Activated T-cell treated with anti-CD3 and anti-CD28 coated beads for 4 hours (primary cell): ENCODE measurements at places on chromosomes 4 and X.
A peak's percentile ranks its signal among the peaks of the same experiment; 100 is the strongest.

- no peak for DNase-seq
These were observed 7.1 kb downstream of the CA5B start for GRCh38 chrX:15745179-15745578.

- no peak for DNase-seq
These were observed 74.3 kb downstream of the SNX25 start for GRCh38 chr4:185283723-185284122.

DNA sequence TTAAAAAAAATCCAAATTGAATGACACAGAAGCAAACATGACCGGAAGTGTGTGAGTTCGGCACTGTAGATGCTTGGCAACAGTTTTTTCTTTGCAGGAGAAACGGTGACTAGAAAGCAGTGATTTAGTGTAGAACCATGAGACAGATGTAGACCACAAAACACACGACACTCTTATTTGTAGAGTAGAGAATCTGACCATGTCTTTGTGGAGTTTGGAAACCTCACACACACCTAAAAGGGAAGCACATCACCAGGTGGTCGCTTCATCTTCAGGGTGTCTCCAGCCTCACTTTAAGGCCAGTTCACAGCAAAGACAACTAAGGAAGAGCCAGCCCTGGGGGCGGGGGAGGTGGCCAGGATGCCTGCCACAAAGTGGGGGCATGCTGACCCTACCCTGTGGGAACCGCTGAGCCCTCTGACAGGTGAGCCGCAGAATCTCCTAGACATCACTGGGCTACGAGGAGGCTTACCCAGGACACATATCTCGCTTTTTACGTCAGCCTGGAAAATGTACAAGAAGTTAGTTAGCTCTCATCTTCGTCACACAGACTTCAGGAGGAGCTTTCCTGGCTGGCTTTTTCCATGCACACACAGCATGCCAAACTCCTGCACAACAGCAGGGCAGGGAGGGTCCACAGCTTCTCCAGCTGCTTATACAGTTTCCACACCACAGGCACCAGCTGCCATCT is 64.4 kb upstream of the PDLIM3 start:
- DNase-seq = no peak

DNA sequence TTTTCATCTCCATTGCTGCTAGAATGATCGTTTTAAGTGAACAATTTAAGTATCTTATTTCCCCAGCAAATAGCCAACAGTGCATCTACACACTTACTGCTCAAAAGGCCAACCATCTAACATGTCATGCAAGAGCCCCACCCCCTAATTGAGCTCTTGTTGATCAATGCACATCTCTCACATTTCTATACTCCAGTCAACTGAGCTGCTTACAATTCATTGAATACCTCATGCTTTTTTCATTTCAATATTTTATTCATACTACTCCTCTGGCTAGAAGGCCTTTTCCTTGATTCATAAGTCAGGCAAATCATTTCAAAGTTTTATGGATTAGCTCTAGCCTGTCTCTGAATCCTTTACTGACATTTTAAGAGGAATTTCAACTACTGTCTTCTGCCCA is 79.0 kb upstream of the WDR17 start:
- DNase-seq = no peak

GRCh38 chr4:125991398-125991797 is 676.6 kb downstream of the FAT4 start:
- DNase-seq = no peak

DNA sequence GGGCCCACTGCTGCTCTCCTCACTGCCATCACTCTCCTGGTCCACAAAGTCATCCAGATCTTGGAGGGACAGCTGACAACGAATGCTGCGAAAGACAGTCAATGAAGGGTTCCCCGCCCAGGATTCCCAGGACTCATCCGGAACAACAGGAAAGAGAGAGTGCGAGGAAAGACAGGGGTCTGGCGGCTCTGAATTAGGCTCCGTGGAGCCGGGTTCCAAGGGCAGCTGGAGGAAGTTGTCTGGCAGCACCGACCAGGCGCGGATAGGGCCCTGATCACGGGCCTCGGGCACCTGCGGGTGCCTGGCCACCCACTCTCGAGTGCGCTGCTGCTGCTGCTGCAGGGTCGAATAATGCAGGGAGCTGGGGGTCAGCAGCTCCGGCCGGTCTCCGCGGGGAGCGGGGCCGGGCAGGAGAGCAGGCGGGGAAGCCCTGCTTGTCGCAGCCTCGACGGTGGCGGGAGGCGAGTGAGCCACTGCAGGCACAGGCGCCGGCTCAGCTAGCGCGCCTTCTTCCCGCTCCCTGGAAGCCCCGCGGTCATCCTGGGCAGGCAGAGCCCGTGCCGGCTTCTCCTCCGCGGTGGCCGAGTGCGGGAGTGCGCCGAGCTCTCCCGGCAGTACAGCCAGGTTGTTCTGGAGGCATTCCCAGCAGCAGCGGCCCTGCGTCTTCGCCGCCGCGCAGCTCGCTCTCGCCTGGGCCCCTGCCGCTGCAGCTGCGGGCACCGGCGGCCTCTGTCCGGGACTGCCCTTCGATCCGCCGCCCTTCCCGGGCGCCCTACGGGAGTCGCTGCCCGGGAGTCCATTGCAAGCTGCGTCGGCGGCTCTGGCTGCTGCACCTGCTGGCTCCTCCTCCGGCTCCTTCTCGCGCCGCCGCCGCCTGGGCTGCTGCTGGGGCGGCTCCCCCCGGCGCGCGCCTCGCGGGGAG is 1.1 kb downstream of the SOWAHB start:
- no peak for DNase-seq

DNA sequence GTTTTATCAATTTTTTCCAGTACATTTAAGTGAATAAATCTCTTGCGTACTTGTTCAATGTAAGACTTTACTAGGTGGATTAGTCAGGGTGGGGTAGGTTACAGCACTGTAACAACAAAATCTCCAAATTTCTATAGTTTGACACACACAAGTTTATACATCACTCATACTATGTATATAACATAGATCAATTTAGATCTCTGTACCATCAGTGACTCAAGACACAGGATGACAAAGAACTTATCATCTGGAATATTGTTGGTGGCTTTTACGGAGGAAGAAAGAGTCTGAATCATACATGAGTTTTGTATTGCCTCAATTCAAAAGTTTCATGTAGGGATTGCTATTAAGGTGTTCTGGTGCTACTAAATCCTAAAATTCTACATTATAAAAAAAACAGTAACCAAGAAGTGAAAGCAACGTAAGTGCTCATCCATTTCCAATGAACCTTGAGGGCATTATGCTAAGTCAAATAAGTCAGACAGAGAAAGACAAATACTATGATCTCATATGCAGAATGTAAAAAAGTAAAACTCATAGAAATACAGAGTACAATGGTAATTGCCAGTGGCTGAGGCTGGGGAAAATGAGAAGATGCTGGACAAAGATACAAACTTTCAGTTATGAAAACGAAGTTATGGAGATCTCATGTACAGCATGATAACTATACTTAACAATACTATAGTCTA is 98.0 kb upstream of the DKK2 start:
- DNase-seq = no peak

GRCh38 chr4:68375667-68376559 is 26.0 kb upstream of the YTHDC1 start:
- DNase-seq = peak; percentile 24

GRCh38 chr4:1658146-1658545 is 26.0 kb downstream of the FAM53A start:
- no peak for DNase-seq

DNA sequence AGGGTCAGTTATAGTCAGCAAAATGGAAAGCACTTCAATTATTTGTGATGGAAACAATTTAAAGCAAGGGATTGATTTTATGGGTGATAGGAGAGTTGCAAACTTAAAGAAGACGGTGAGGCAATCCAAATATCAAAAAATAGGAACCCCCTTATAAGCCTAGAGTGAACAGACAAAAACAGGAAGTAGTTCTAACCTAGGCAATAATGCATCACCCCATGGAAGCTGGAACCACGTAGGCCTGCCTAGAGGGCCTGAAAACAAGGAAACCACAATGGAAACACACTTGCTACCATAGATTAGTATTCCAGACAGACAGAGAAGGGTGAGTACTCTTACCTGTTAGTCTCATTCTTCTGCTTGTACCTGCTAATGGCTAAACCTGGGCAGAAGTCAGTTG is 13.5 kb upstream of the GK2 start:
- no peak for DNase-seq

DNA sequence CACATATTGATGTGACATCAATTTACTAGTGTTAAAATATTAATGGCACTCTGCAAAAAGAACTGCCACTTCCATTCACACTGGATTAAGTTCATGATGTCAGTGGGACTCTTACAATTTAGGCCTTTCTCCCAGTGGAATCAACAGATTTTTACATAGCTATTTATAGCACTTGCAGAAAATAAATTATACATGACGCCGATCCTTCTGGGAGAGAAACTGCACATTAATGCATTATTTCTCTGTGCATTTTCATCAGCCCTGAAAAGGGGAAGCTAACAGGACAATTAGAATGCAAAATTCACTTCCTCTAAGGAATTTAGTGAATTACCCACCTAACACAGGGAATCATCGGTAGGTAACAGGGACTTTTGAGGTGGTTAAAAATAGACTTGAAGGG is 15.7 kb downstream of the LGI2 start:
- no peak for DNase-seq

- no peak for DNase-seq
These were observed 94.6 kb upstream of the RPS6KA3 start for GRCh38 chrX:20361081-20361889.

- DNase-seq = no peak
These were observed 204.8 kb downstream of the TRAM1L1 start for GRCh38 chr4:116880625-116881024.

GRCh38 chr4:169215656-169216055 is 55.1 kb downstream of the SH3RF1 start:
- no peak for DNase-seq

- DNase-seq = no peak
These were observed 22.5 kb downstream of the GYPE start for GRCh38 chr4:143882892-143883291.

DNA sequence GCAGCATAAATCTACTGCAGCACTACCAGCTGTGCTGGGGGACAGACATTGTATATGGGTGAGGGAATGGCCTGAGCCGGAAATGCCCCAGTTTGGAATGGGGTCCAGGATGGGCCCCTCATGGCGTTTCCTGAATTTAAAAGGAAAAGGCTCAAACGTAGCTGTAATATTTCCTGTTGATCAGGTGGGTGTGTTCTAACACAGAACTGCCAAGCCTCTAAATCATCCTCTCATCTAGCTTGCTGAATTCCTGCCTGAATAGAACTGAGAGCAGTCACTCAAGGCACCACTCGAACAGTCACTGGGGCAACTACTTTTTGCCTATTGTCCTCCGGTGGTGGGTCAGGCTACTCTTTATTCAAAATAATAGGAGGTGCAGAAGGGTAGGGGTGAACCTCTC is 28.7 kb downstream of the ADH6 start:
- DNase-seq = no peak

DNA sequence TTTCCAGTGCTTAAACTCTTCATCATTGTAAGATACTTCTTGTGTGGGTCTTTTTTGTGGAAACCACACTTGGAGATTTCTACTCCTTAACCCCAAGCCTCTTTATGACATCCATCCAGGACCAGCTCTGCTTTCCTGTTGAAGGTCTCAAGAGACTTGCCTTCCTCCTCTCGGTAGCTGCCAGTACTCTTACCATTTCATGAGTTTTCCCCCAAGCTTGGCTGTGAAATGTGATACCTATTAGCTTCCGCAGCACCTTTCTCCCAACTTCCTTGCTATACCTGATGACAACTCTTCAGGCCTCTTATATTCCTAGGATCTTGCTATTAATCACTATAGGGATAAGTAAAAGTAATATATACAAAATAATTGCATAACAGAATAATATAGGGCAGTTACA is 1.9 kb upstream of the DCK start:
- no peak for DNase-seq

DNA sequence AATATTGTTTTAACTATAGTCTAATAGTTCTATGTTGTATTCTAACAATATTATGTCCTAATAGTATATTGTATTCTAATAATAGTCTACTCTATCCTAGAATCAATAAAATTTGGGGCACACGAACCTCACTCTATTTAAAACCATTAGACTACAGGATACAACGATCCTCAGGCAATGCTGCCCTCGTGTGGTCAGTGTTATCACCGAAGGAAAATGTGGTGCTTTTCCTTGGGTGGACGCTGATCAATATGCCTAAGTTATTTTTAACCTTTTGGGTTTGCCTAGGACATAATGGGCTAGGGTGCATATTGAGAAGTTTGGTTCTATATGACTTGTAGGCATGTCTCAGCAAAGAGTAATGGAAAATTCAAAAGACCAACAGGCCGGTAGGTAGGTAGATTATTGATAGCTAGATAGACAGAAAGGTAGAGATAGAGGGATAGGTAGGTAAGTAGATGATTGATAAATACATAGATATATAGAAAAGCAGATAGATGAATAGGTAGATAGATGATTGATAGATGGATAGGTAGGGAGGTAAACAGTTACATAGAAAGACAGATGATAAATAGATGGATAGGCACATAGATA is 75.1 kb downstream of the PRKX start:
- no peak for DNase-seq

- DNase-seq = no peak
These were observed 103.2 kb downstream of the SRPX start for GRCh38 chrX:38117485-38117884.

- DNase-seq = no peak
These were observed 555 bp upstream of the SPP1 start for GRCh38 chr4:87974856-87975462.

DNA sequence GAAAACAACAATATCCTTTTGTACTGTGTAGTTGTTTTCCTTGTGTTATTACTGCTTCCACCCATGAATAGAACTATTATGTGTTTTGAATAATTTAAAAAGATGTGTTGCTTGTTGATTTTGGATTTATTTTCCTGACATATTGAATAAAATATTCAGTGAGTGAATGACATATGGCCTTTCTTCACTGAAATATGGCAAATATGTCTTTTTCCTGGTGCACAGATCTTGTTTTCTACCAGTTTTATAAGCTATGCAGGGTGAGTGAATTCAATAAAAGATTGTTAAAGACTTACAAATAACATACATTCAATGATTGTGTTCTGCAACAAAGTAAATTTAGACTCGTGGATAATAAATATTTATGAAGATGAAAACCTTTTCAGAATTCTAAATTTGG is 1216.3 kb upstream of the ADGRL3 start:
- no peak for DNase-seq

DNA sequence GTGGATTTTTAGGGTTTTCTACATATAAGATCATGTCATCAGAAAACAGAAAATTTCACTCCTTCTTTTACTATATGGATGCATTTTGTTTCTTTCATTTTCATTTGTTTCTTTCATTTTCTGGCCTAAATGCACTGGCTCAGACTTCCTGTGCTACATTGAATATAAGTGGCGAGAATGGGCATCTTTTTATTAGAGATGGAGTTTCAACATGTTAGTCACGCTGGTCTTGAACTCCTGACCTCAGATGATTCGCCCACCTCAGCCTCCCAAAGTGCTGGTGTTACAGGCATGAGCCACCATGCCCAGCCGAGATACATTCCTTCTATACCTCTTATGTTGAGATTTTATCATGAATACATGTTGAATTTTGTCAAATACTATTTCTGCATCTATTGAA is 61.8 kb downstream of the BRWD3 start:
- no peak for DNase-seq

DNA sequence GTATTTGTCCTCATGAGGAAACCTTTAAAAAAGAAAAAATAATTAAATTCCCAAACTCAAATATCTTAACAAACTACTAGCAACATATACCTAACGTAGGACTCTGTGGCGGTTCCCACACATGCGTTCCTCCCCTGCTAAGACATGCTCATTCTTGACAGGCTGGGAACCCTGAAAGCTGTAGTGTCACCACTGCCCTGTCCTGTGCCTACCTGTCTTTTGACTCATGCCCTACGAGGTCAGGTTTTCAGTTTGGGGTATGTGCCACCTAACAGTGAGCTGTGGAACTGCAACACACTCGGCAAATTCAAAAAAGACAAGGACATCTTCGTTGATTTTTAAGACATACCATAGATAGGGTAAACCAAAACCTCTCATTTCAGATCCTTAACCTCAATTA is 17.8 kb downstream of the IDS start:
- no peak for DNase-seq
